ENCODE measurements at places on chromosomes 6 and 20.

DNA sequence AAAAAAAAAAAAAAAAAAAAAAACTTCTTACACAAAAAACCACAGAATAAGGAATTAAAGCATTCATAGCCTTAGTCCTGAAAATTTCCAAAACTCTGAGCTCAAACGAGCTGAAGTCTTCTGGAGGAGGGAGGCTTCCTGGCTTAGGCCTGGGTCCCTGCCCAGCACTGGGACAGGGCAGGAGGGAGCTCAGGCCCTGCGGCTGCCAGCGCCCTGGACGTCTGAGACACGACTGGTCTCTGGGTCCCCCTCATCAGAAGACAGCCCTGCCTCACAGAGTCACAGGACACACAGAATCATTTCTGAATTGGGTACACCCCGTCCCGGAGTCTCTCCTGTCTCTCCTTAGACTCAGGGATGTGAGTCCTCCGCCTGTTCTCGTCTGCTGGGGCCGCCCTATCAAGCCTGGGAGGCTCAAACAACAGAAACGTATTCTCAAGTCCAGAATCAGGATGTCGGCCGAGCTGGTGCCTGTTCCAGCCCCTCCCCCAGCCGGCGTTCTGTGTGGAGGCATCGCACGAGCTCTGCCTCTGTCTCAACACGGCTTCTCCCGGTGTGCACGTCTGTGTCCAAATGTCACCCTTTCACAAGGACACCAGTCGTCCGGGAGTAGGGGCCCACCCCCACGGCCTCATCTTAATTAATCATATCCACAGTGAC is 39.4 kb downstream of the ZBTB46 start:
- DNase-seq = no peak

DNA sequence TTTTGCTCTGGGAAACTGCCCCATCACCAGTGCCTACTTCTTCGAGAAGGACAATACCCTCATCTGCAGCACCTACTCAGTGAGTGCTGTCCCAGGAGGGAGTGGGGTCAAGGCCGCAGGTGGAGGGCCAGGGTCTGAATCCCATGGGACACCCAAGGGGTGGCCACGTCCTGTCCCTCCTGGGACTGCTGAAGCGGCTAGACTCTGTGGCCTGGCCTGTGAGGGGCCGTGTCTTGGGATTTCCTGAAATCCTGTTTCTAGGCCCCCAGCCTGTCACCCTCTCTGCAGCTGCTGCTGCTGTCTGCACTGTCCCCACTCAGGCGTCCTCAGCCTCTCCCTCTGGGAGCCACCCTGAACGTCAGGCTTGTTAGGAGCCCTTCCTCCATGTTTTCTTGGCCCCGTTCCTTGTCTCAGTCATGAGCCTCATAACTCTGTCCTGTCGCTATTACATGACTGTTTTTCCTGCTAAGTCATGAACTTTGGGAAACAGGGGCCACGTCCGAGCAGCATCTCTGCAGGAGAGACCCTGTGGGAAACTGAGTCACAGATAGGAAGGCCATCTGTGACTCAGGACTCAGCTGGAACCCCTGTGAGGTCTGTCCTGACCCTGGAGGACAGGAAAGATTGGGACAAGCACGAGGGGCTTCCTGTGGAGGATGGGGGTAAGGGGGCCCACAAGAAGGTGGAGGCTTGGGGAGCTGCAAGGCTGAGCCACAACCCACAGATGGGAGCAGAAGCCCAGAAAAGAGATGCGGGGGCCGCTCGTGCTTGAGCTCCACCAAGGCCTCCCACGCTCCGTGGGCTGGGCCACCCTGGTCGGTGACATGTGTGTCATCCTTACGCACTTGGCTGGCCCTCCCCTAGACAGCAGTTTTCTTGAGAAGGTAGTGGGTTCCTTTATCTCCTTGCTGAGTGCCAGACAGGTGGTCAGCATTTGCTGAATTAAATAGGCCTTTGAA is 49.9 kb downstream of the EFCAB8 start:
- no peak for DNase-seq

GRCh38 chr6:73655341-73655917 is 1.6 kb upstream of the SLC17A5 start:
- DNase-seq = no peak

- no peak for DNase-seq
Observed at GRCh38 chr6:11972806-11973205, 39.3 kb upstream of the HIVEP1 start.

GRCh38 chr6:122622479-122622878 is 12.3 kb downstream of the PKIB start:
- no peak for DNase-seq

- no peak for DNase-seq
Observed at GRCh38 chr6:27669624-27670301, 196.9 kb upstream of the ZNF184 start.

- no peak for DNase-seq
Observed at GRCh38 chr20:610130-611046, at the start of gene TCF15. Gene TCF15, minus strand, starts transcription at chr20:610309. Its CDS starts 72 bp downstream, at chr20:610237.

DNA sequence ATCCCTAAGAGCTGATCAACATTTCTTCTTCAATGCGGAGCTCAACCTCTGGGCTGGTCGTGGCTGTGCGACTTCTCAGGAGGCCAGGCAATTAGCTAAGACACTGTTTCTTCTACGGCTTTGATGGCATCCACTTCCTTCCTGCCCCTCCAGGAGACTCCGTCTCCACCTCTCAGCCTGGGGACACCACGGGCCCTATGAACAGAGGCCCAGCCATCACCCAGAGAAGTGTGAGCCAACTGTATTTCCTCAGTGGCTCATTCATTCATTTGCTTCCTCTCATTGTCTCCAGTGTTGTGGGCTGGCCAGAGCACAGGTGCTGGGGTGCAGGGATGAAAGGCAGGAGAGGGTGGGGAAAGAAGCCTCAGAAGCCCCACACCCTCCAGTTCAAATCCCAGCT is 51.8 kb upstream of the APCDD1L start:
- no peak for DNase-seq

DNA sequence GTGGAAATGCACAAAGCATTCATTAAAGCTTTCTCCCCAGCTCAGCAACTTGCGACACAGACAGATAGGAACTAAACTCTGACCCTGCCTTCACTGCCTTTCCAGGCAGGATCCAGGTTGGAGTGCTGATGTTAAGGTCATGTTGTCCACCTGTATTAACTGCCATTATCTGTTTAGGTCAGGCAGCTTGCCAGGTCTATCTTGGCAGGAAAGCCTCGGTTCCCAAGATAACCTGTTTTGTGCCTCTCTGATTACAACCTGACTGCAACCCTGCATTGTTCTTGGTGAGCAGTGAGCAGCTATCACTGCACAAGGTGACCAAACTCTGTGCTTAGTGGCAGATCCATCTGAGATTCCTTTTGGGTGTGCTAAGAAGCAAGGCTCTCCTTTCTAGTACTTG is 23.2 kb upstream of the ELOVL2 start:
- no peak for DNase-seq

- no peak for DNase-seq
Observed at GRCh38 chr6:3318226-3318625, 59.5 kb downstream of the PSMG4 start.

DNA sequence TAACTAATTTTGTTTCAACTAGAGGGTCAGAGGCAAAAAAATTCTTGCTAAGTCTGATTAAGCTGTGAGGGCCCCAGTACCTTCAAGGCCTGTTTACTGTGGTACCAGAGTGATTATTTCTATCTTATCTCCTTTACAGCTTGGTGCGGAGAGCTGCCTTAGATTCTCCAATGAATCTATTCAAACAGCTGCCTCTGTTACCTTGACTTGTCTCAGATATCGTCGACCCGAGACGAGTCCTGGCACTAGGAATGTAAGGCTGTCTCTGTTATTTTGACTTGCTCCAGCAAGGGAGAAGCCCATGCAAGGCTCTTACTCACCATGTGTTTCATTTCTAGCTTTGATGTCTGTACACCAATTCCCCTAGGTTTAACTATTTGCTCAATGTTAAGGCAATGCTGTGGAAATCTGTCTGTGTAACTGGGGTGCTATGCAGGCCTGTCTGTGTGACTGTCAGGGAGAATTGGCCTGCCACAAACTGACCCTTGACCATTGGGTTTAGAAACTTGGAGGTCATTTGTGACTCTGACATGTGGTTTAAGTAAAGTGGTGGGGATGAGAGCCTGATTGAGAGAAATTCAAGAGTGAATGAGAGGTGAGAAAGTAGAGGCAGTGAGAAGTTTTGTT is 10.4 kb upstream of the FKBPL start:
- DNase-seq = no peak

- no peak for DNase-seq
Observed at GRCh38 chr6:111406200-111406721, 76.8 kb downstream of the REV3L start.

DNA sequence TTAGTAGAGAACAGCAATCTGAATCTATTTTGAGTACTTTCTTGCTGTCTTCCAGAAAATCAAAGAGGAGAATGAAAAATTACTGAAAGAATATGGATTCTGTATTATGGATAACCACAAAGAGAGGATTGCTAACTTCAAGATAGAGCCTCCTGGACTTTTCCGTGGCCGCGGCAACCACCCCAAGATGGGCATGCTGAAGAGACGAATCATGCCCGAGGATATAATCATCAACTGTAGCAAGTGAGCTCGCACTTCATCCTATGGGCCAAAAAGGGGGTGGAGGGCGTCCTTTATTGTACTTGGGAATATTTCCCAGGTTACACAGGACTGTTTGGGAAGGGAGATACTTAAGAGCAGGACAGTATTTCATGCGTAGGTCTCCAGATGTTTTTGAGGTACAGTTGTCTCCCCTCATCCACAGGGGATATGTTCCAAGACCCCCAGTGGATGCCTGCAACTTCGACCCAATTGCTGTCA is 37.3 kb upstream of the PLCG1 start:
- no peak for DNase-seq

DNA sequence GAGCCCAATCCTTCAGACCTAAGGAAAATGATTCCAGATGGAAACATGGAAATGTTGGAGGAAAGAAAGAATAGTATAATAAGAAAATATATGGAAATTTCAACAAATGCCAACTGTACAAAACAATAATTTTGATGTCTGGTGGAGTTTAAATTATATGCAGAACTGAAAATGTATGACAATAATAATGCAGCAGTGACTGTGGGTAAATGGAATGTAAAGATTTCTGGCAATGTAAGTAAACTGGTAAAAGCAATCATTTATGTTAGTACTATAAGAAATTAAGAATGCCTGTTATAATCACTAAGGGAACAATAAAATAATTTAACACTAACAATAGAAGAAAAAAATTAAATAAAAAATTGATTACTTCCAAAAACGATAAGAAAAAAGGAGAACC is 89.0 kb downstream of the EDN1 start:
- DNase-seq = no peak

DNA sequence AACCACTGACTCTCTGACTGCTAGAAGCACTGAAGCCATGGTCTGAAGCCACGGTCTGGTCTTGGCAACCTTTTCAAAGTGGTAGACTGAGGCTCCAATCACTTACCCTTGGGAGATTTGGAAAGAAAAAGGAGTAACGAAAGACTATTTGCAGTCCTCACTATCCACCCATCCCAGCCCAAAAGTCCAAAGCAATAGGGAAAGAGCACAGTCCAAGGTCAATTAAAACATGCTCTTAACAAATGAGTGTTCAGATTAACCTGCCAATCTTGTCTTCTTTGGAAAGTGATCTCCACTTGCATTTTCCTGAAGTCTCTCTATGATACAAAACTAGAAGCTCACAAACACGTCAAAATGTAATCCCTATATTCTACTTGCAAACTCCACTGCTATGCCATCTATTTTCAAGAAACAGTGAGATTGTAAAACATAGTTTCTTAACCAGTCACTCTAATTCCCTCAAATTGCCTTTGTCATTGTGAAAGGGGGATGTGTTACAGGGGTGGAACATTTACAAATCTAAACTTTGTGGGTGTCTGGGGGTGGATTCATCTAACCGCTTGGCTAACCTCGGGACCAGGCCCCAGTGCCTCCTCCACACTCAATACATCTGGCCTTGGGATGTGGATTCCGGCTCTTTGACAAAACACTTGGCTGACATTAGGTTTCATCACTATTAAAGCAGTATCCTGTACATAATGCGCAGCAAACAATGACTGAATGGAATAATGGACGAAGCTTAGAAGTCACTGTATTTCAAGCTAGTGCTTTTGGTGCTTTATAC is 56.4 kb downstream of the B4GALT5 start:
- DNase-seq = no peak

DNA sequence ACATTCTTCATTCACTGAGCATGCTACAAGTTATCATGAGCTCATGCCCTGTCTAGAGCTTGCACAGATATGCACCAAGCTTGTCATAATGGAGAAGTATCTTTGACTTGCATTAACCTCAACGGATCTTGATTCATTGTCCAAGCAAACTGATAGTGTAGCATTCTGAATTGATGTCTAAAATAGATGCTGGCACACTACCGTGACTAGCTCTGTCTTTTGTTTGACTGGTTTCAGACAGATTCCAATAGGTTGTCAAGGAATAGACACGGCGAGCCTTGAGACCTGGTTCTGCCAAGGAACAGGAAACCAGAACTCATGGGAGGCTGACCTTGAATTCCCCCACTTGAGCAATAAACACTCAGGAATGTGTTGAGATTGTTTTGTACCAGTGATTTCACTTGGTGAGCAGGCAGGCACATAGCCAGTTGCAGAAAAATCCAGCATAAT is 1153.1 kb upstream of the GJE1 start:
- DNase-seq = no peak

DNA sequence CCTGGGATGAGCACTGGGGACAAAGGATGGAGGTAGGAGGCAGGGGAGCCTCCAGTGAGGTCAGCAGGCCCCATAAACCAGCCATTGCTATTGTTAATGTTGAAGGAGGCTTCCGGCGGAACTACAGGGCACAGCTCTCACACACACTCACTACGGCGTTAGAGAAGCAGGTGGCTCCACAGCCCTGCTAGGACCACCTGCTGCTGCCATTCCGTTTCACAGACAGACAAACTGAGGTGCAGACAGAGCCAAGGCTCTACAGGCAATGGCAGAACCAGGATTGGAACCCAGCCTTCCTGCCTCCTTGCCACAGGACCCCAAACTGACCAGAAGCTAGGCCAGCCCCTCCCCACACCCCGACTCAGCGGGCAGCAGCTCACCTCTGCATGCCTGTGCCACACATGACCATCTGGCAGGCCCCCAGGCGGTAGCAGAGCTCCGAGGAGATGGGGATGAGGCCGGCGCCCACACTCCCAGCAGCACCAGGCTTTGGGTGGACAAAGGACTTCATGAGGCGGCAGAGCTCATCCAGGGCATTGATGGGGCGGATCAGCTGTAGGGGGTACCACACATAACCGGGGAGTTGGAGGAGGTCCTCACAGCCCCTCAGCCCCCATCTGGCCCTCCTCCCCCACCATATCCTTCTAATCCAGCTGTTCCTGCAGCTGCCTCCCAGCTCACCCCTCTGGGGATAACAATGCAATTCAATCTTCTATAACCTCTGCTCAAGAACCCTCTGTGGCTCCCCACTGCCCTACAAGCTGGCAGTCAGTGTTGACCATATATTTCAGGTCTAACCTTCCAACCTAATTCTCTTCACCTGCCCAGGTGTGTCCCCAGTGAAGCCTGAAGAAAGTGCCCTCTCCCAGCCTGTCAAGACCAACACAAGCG is 198.5 kb downstream of the PREX1 start:
- DNase-seq = no peak
